Left colon (tissue), 2 donors: ENCODE measurements at places on chromosomes 5 and 9. TPM values are rescaled to one million over a fixed set of nuclear protein-coding genes. Genes with fewer than 3 reads are reported as not detected.

DNA sequence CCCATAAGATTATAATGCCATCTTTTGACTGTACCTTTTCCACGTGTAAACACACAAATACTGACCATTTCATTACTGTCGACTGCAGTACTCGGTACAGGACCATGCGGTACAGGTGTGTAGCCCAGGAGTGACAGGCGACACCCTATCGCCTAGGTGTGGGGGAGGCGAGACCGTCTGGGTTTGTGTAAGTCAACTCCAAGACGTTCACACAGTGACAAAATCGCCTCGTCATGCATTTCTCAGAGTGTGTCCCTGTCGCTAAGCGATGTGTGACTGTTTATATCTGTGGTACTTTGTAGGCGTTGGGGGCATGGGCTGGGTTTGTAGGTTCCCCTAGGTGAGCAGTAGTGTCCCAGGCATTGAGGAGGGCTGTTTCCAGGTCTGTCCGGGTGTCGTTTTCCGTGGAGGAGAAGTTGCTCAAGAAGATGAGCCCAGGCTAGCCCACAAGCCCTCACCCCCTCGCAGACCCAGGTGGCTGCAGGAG is 20.3 kb downstream of the NEK6 start:
- no peak for DNase-seq

DNA sequence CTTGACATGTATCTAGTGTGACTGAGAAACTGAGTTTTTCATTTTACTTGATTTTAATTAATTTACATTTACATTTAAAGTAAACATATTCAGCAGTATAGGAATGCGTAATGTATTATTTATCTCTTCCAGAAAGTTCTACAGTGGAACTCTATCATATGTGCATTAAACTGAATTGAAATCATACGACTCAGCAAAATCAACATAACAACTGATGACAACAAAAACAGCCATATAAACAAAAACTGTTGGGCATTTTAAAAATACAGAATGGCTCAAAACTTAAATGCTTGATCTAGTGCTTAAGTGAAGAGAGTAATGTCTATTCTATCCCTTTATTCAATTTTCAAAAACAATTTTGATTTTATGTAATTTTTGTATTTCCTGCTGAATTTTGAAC is 134.4 kb downstream of the TRPM3 start:
- no peak for DNase-seq

GRCh38 chr5:134100283-134101091 is 14.0 kb upstream of the TCF7 start:
- peak; percentile 46 for DNase-seq

DNA sequence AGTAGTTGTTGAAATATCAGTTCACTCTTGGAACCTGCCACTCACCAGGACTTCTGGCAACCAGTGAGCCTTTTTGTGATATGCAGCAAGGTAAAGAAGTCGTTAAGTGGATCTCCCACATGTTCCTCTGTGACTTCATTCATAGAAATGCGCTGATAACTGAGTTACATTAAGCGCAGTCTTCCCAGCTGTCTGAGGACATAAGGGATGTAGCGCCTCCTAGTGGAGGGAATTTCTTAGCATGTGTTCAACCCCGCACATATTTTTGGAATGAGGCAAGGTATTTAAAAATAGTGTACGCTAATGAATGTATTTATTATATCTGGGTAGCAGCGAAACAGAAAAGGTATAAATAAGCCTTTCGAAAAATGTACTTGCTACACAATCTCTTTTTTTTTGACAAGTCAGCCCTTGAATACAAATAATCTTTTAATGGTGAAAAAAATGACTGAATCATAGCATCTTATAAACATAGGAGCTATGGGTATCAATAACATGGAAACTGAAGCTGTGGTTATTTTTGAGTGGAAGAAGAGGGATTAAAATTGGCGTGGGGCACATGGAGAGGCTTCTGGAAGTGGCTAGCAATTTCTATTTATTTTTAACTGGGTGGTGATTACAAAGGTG is 38.0 kb downstream of the PALM2AKAP2 start:
- DNase-seq = peak; percentile 59

DNA sequence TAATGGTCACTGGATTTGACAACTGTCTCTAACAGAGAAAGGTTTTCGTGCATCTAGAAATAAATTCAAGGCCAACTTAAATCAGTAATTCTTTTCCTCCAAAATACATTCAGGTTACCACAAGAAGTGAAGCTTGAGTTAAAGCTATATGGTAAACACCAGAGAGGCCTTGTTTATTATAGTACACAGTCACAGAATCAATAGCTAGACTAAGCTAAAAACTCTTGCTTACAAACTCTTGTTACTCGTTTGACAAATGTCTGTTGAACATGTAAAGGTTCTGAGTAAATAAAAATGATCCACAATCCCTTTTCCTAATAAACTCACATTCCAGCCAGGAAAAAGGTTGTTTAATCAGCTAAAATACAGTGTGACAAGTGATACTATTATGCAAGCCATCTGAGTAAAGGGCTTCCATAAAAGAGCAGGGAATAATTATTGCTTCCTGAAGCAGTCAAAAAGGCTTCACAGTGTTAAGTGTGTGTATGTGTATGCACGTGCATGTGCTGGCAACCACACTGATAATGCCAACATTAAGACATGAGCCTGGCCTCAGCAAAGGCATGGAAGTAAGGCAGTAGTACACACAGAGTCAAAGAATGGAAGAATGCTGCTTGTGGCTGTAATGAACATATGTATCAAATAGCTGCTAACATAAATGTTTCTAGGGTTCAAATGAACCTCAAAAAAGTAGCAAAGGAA is 12.8 kb downstream of the PTAR1 start:
- no peak for DNase-seq

GRCh38 chr9:131525643-131526565 is 5.2 kb downstream of the UCK1 start:
- DNase-seq = no peak

- no peak for DNase-seq
Observed at GRCh38 chr5:33023649-33024048, 312.5 kb downstream of the NPR3 start.

GRCh38 chr5:175733017-175733416 is 75.1 kb downstream of the HRH2 start:
- DNase-seq = no peak

DNA sequence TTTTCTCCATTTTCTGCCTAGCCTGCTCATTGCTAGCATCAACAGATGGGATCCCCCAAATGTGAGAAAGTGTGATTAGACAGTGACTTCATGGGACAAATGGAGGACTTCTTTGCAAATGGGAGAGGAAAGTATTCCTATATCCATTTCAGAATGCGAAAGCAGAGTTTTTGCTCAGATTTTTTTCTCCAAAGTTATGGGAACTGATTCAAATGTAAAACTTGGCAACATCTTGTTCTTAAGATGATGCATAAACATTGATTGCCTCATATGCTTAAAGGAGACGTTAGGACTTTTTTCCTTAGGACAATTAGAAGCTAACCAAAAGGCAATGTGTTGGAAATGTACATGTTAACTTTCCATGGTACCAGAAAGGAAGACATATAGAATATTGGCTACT is 704.3 kb upstream of the ZNF608 start:
- DNase-seq = no peak

DNA sequence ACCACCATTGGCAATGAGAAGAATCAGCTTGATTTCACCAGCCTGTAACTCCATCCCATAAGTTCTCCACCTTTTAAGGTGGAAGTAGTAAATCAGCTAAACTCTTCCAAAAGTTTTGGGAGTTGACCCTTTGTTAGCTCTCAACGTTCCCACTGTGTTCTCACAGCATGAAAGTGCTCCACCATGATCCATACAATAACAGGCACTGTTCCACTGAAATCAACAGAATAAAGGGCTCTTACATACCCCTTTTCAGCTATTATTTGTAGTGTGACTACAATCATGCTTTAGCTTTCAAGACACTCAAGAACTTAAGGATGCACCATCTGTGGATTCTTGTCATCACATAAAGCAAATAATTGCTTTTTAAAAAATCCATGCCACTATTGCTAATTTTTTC is 81.6 kb downstream of the PPP2R2B start:
- no peak for DNase-seq

DNA sequence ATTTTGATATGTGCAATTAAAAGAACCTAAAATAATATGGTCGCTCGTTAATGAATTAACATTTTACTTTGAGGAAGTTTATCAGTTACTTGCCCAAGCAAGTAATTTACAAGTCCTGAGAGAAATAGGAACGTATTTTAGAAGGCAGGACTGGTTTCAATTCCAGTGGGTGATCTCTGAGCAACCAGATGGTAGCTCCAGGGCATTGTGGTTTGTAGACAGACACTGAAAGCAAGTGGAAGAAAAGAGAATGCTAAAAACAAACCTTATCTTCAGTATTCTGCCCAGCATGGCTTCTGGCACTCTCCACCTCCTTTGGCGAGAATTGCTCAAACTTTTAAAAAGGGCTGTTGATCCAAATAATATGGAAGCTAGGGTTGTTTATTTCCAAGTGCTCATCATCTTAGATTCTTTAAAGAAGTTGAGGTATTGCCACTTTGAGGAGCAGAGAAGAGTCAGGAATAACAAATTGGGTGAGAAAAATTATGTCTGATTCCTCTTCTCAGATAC is 31.8 kb upstream of the ERAP2 start:
- DNase-seq = no peak

GRCh38 chr9:122118343-122119165 is 25.4 kb upstream of the TTLL11 start:
- no peak for DNase-seq

- DNase-seq = no peak
Observed at GRCh38 chr5:178086266-178086665, 27.1 kb upstream of the N4BP3 start.

GRCh38 chr9:134489621-134490408 is 151.8 kb upstream of the COL5A1 start:
- DNase-seq = no peak

DNA sequence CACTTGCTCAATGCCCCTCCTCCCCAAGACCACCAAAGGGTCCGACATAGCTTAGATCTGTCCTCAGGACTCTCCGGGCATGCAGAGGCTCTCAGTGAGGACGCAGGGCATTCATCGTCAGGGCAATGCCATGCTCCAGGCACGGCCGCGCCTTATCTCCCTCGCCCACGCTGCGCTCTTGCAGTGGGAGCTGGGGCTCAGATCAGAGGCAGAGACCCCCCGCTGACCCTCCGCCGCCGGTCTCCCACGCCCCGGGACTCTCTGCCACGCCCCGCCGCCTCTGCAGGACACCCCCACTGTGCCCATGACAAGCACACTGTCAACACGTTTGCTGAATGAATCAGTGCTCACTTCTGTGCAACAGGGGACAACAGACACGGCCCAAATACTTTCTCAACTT is 140.7 kb downstream of the ADAMTS2 start:
- DNase-seq = no peak

DNA sequence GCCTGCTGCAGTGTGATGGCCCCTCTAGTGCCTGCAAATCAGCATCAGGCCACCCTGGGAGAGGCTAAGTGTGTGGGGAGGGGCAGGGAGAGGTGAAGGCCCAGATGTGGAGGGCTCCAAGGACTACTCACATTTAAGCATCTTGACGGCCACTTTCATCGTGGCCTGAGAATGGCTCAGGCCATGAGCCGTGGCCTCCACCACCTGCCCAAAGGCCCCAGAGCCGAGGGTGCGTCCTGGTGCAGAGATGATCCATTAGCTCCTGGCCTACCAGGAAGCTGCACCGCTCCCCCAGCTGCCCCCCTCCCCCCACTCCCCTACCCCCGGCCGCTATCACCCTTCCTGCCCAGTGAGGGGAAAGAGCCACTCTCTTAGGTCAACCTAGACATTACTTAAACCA is 31.0 kb downstream of the PDGFRB start:
- no peak for DNase-seq

DNA sequence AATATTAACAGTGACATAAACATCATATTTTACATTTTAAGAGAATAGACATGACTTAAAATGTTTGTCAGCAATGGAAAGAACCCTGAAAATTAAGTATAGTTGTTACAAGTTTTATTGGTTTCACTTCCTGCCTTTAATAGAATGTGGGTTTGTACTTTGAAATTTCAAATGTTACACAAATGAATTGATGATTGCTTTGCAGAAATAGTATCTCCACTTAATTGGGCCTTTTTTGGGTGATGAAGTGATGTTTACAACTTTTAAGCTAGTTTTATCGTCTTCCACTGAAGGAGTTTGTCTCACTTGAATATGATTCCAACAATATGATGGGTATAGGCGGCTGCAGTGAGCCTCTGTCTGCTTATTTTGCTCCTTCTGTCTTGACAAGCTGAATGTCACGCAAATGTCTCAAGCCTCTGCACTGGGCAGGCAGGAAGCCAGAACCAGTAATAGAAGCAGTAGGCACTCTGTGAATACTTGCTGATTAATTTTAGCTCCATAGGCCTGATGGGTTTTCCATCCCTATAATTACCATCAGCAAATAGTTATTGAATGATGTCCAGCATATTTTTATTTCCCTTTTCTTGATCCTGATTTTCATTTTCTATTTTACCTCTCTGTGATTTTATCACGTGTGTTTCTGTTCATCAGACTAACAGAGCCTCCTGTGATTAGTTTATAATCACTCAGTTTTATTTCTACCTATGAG is 10.6 kb upstream of the NR3C1 start:
- DNase-seq = no peak

GRCh38 chr5:166961028-166961427 is 1330.4 kb upstream of the WWC1 start:
- no peak for DNase-seq

GRCh38 chr5:12865529-12865928 is 961.3 kb upstream of the CTNND2 start:
- no peak for DNase-seq

- no peak for DNase-seq
Observed at GRCh38 chr9:112000743-112001142, 104.1 kb downstream of the UGCG start.

DNA sequence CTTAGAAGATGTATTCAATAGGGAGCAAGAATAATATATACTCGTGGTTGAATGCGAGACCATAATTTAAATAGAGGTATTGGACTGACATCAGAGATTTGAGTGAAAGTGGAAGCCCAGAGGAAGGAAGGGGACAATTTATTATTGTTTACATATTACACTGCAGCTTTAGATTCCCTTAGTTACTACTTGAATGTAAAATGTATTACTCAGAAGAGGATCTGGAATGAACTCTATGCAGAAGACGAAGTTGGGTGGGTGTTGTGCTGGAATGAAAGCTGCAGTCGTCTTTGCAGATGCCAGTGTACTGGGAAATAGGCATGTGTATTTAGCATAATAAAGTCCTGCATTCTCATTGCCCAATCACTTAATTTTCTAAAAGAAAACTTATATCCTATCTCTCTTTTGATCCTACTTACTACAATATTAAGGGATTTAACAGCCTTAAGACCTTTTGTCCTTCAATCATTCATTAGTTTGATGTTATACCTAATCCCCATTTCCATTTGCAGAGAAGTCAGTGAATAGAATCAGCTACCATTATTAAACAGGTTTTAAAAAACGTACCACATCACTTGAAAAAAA is 570.7 kb upstream of the WWC1 start:
- DNase-seq = no peak

GRCh38 chr5:178854284-178854683 is 5.5 kb upstream of the ZNF354B start:
- no peak for DNase-seq

The TMEM245 gene
- 33.7 TPM for total RNA-seq

The EIF4E1B gene
- not detected for total RNA-seq

The GALNT12 gene
- total RNA-seq = 115 TPM

The ADAM19 gene
- 9.1 TPM for total RNA-seq

The PAIP2 gene
- 28.0 TPM for total RNA-seq

The GDNF gene
- 0.82 TPM for total RNA-seq

The RACK1 gene
- 1,207 TPM for total RNA-seq

The MZB1 gene
- 6.0 TPM for total RNA-seq
